Spleen (tissue), 13 donors: ENCODE measurements at places on chromosomes 7 and 10.

DNA sequence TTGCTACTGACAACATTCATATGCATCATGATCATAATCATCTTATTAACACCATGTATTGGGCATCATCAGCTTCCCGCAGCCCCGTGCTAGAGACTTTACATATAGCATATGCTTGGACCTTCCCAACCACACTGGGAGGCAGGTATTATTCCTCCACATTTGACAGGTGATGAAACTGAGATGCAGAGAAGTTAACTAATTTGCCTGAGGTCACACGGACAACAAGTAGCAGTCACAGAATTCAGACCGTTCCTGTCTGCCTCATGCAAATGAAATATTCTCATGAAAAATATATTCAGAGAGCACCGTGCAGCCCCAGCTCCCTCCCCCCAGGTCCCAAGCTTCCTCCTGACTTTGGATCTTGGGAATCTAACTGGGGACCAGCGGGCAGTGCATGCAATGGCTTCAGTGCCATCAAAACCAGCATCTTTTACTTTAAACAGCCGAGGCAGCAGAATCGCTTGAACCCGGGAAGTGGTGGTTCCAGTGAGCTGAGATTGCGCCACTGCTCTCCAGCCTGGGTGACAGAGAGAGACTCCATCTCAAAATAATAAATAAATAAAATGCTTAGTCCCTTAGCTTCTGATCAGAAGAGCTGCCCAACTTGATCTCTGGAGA lies 112.2 kb upstream of the GPR26 start:
- no peak for DNase-seq

- no peak for DNase-seq
Measured at GRCh38 chr7:92914645-92915044, 78.3 kb upstream of the CDK6 start.

- no peak for DNase-seq
Measured at GRCh38 chr10:128614802-128615553, 488.8 kb upstream of the MKI67 start.

DNA sequence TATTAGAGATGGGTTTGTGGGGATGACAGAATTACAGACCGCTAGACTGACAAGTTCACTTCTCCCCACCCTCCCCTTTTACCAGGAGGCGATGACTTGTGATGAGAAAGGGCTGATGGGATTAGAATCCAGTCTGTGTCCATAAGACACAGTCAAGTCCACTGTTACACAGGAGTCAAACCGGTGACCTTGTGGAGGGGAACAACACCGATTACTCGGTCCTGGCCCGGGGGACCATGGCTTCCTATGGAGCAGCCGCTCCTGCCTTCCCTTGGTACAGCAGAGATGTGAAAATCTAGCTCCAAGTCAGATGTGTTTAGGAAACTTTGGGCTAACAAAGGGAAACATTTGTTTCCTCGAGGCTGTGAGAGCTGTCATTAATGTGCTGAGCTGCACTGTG lies 105.5 kb downstream of the ACTR3B start:
- DNase-seq, result no peak

GRCh38 chr10:52805414-52806285 lies 33.1 kb upstream of the MBL2 start:
- no peak for DNase-seq

DNA sequence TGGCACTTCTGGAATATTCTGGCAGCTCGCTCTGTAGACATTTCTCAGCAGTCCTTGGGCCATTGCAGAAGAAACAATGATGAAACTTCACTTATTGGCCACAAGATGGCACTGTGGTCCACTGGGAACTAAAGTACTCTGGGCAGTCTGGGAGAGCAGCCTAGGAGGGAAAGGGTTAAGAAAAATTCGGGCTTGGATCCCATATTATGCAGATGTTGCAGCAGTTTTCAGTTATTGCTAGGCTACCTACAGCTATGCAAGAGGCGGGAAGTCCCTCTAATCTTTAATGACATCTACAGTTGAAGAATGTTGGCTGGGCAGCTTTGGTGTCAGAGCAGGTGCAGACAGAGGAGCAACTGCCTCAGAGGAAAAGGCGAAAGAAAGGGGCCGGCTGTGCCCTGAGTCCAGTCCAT lies 201.7 kb upstream of the PRSS58 start:
- no peak for DNase-seq

DNA sequence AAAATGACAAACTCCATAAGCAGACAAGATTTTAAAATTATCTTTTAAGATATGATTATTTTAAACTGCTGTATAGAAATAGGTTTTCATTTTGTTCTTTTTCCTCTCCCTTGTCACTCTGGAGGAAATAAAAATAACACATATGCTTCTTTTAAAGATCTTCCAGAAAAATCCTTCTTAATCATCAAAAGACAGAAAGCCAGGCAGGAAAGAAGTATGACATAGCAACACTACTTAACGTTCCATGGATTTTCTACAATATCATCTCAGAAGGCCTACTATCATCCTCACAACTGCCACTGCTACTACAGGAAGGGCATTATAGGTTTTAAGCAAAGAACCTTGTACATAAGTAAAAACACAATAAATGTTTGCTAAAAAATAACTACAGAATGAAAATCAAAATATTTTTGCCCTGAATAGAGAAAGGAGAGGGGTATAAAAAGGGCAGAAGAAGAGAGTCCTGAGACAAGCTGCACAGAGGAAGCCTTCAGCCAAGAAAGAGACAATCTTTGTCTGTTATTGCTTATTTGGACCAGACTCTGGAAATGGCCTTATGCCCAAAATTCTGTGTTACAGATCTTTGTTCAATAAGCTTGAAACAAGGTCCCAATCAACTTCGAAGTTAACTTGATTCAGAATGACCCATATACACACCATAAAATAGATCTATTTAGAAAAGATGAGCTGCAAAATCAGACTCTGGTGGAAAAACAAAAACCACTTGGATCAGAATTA lies 67.8 kb downstream of the ABI1 start:
- DNase-seq, result no peak

DNA sequence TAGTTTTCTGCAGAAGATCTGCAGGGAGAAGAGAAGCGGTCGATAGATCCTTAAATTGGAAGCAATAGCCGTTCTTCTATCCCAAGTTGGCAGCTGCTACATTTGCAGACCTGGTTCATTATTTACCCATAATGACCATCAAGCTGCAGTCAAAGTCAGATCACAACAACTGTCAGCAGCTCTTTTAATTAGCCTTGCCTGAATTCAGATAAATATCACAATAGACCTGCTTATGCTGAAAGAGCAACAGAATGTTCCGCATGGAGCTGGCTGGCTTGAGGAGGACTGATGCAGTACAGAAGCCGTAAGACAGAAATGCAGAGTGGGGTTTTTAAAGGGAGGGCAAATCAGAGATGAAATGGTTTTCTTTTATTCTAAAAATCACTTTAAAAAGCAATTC lies 109.4 kb downstream of the HIBADH start:
- no peak for DNase-seq

DNA sequence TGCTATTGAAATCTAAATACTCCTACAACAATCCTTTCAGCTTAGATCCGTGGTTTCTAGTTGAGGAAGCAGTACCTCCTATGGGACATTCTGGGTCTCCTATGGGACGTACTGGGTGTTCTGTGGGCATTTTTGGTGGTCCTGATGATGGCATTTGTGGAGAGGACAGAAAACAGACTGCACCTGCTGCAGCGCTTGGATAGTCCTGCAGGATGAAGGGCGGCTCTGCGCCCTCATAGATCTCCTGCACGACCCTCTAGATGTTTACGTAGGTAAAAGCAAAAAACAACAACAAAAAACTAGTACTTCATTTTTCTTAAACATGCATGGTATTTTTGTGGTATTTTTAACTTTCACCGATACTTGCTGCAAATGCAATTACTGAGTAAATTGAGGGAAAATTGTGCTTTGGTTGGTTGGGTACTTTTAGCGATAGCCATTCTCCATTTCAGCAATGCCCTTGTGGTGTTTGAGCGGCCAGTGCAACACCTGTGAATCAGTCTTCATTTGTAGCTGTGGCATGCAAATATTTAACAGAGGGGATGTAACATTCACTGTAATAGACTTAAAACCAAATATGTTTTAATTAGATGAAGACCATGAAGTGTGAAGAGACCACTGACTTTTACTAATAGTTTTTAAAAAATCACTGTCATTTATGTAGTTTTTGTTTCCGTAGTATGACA lies 461.2 kb downstream of the SDK1 start:
- no peak for DNase-seq

DNA sequence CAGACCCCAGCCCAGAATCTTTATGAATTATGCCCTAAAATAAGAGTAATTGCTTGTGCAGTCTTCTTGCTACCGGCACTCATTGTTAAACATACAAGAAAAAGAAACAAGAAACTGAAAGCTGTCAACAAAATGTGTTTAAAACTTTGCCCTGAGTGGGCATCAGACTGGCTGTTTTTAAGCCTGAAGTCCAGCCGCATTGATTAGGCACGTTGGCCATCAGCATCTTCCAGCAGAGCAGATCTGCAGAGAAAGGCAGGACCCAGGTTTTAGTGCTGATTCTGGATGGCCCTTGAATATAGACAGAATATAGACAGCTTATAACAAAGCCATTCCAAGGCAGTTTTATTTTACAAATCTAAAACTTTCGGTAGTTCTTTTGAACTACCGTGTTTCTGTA lies 102.8 kb downstream of the POLL start:
- DNase-seq, result no peak

GRCh38 chr7:105831302-105831620 lies 45.1 kb downstream of the ATXN7L1 start:
- no peak for DNase-seq

DNA sequence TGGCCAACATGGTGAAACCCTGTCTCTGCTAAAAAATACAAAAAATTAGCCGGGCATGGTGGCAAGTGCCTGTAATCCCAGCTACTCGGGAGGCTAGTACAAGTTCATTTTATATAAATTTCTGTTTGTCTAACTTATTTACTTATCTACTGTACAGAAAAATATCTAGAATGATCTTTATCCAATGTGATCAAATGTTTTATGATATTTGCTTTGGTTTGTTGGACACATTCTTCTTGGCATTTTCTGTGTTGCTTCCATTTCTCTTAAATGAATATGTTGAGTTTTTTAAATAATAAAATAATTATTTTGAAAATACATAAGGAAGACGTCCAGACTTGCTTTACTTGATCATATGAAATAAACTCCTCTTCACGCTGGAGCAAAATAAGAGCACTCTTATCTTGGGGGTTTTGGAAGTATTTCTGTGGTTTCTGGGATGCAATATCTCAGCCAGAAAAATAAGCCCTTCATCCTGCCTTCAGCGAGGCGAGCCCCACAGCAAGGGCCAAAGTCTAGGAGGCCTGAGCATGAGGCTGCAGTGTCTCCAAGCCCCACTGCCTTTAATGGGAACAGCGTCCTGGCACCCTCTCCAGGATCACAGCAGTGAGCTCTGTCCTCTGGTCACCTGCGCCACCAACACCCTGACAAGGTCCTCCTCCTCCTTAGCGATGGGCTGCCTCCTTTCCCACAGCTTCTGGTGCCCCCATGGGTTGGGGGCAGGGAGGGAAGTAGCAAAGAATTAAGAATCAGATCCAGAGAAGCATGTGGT lies 480.2 kb downstream of the KCNMA1 start:
- DNase-seq, result no peak

DNA sequence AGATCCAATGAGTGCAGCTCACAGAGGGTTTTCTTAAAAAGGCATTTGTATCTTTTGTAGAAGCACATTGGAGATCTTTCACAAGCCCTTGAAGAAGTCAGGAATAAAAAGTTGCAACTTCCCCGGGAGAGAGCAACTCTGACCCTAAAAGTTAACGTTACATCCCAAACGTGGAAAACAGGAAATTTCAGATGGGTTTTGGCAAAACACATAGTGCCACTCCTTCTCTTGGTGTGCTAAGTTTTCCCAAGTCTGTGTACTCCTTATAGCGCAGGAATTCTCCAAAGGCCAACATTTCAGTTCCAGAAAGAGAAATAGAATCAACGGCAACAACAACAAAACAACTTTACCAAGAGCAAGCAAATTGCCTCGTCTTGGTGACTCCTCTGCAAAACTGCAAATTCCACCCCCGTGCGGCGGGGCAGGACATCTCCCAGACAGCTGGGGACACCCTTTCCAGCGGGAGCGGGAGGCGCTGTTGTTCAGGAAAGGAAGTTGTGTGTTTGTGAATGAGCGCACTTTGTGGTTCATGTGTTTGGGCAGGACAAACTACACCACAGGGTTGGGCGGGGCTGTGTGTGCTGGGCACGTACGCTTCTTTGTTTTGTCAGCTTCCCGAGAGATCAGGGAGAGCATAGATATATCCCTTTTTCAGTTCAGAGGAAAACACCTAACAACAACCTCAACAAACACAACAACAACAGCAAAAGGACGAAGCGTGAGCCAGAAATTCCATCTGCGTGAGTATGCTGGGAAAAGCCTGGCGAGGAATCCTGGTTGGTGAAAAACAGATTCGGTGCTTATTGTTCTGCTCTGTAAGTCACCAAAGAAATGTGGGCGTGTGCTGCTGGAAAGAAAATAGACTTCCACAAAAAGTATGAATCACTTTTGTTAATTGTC lies 294.7 kb upstream of the PITRM1 start:
- DNase-seq, result peak; percentile 85

DNA sequence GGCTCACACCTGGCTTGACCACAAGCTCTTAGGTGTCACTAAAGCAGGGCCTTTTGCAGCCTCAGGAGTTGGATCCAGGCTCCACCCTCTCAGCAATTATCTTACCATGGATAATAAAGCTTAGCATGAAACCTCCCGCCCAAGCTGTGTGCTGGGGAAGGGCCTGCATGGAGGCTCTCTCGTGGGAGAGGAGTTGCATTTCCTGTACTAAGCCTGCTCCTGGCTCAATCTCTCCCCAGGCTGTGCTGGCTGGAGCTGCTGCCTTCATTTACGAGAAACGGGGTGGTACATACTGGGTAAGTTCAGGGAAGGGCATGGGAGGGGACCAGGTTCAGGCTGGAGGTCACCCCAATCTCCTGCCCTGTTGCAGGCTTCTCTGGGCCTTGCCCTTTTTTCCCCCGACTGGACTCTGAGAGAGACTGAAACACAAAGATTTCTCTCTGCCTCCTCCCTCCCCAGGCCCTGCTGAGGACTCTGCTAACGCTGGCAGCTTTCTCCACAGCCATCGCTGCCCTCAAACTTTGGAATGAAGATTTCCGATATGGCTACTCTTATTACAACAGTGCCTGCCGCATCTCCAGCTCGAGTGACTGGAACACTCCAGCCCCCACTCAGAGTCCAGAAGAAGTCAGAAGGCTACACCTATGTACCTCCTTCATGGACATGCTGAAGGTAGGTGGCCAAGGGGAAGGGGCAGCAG lies 2.7 kb downstream of the TMEM176A start:
- no peak for DNase-seq

- DNase-seq, result no peak
Measured at GRCh38 chr7:74502216-74502891, 48.6 kb downstream of the GTF2IRD1 start.

GRCh38 chr10:28248092-28248491 lies 54.8 kb downstream of the MPP7 start:
- DNase-seq, result no peak
